Stimulated activated CD8-positive, alpha-beta memory T cell treated with anti-CD3 and anti-CD28 coated beads, Interleukin-4, amount 100 ng/mL, for 24 hours (primary cell): ENCODE measurements at places on chromosomes 3 and 15.

- DNase-seq = no peak
These were observed 3.6 kb upstream of the SMAD6 start for GRCh38 chr15:66698318-66698961.

- no peak for DNase-seq
These were observed 63.4 kb upstream of the GATA2 start for GRCh38 chr3:128556384-128556783.

- no peak for DNase-seq
These were observed 166.7 kb downstream of the FRMD5 start for GRCh38 chr15:44028349-44028748.

- no peak for DNase-seq
These were observed 24.5 kb downstream of the QTRT2 start for GRCh38 chr3:114081037-114081436.

DNA sequence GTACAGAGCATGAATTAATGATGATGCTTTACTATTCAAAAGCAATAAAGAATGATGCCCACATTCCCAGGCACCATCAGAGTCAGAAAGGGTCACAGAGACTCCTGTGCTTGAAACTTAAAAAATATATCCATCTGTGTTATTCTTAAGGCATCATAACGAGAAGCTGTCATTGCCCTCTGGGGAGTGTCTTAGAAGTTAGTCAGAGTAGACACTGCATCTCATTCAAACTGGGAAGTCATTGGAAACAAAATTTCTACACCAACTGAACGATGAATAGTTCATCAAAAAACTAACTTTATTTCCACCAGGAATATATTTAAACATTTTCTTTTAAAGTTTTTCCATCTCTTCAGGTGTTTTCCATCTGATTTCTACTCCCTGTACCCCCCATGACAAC is 122.9 kb downstream of the RFTN1 start:
- no peak for DNase-seq

GRCh38 chr15:58467722-58468423 is 36.1 kb downstream of the LIPC start:
- DNase-seq = no peak

DNA sequence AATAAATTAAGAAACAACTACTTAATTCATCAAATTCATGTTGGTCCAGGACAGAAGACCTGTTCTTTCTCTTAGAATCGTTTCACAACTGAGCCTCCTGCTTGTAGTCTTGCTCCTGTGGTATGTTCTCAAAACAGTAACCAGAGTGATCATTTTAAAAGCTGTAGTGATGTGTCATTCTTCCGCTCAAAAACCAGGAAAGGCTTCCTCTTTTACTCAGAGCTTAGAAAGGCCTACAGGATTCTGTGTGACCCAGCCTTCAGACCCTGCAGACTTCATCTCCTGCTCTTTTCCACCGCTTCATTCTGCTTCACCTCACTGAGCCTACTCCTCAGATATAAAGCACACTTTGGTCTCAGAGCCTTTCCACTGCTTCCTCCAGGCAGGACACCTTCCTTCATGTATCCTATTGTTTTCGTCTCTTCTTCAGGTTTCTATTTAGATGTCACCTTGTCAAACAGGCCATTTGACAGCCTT is 22.7 kb downstream of the ST6GAL1 start:
- DNase-seq = no peak
